ENCODE measurements at places on chromosomes 4 and X.

DNA sequence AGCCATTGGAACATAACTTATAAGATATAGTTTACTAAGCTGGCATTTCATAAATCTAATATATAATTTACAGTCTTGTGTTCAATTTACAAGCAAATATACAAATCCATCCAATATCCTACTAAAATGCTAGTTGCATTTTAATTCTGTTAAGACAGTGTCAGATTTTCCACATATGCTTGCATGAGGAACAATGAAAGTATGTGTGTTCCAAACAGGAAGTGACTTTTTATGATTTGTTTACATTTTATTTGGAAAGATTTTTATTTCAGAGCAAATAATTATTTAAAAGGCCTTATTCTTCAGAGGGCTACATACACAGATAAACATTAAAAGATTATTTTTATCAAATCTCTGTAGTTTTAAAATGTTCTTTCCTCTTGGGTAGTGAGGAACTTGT is 130.1 kb downstream of the KLHL34 start:
- DNase-seq, result no peak

DNA sequence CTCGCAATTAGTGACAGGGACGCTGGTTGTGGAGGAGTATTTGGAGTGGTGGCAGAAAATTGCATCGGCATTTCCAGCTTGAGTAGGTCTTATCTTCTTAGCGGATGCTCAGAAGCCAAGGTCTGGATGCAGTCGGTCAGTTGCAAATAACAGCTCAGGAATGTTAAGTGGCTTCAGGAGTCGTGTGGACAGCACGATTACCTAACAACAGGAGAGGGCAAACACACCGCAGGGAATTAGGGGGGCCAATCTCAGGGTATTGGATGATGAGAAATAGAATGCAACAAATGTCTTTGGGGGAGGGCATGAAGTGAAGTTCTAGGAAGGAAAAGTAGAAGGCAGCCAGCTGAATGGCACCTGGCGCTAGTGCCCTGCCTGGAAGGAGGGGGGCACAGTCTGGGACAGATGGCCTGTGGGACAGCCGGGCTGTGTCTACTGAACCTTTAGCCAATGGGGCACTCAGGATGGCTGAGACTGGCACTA is 11.8 kb downstream of the RASL11B start:
- no peak for DNase-seq

GRCh38 chrX:78548012-78548411 is 111.1 kb downstream of the RTL3 start:
- no peak for DNase-seq

DNA sequence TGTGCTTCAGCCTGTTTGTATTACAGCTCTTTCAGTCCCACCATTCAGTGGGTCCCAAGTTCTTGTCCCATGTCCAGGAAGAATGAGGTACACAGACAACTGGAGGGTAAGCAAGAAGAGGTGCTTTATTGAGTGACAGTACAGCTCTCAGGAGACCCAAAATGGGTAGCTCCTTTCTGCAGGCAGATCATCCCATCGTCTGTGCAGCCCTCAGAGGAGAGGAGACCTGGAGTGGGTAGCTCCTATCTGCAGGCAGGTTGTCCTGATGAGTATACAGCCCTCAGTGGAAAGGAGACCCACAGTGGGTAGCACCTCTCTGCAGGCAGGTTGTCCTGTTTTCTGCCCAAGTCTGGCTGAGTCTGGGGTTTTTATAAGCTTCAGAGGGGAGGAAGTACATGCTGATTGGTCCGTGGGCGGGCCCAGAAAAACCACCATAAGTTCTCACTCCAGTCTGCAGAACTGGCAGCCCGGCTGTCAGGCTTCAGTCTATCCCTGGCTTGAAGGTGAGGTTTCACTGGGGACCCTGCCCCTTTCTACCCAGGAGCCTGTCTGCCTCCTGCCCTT is 18.0 kb downstream of the GRK4 start:
- DNase-seq, result no peak

DNA sequence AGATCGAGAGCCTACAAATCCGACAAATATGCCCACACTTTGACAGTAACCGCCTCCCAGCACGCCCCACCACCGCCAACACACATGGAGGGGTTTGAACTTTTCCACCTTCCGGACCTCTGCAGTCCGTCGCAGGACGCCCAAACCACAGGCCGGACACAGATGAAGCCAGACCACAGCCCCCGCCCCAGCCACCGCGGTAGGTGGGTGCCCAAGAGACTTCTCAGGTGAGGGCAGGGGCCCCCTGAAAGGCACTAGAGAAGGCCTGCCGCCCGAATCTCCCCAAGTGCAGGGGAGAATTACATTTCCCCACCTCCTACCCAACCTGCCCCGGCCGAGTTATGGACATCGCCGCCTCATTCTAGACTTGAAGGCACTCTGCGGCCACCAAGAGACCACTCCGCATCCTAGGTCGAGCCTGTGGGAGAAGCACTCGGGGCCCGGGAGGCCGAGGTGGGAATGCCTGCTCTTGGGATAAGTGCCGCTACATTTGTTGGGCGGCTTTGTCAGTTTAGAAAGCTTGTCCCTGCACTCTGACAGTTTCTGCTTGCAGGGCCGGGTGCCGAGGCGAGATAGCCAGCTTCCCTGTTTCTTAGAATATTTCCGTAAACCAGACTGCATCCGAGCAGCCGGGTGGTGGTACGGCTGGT is 21.5 kb downstream of the HAND2 start:
- no peak for DNase-seq

- DNase-seq, result no peak
Measured at GRCh38 chrX:153885208-153885787, 675 bp downstream of the L1CAM start.

- DNase-seq, result no peak
Measured at GRCh38 chr4:860561-860960, 34.6 kb upstream of the CPLX1 start.

DNA sequence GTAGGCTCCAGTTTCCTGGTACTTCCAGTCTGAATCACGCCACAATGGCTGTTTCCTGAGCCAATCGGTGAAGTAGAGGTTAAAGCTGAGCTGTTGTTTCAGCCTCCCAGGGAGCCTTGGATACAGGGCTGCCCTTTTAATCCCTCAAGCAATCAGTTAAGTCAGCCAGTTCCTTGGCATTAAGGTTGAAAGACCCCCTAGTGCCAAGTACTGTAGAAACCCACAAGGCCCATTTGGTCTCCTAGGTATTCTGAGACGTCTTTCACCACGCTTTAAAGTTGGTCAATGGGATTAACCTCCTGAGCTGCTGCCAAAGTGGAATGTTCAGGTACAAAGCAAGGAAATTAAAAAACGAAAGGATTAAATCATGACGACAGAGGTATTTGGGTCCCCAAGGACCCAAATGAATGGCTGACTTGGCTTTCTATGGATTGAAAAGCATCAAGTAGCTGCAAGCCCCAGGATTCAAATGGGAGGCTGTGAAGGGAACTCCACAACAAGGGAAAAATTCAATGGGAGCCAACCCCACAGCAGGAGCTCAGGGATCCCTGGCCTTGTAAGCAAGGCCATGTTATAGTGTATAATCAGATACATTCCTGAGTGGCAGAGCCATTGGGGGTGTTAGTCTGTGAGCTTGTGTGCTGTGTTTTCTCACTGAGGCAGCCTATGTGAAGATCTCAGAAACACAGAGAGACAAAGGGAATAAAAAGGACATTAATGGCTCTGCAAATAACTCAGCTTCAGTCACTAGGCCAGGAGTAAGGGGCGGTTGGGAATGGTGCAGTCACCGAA is 86.0 kb downstream of the ATG4A start:
- DNase-seq, result no peak

- DNase-seq, result no peak
Measured at GRCh38 chr4:153138736-153139135, 65.5 kb upstream of the TRIM2 start.

DNA sequence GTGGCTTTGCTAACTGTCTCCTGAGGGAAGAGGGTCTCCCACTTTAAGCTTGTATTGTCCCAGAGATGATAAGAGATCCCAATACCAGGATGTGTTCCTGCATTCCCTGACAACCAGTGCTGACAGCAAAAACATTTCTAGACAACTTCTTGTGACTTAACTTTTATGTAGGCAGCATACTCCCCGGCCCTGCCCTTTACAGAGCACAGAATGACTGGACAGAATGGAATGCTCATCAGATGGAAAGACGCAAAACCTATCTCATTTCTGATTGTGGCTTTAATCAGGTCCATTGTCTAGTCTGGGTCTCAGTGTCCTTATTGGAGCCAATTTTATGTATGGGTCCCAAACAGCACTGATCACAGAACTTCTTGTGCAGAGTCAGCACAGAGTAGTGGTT is 18.2 kb upstream of the PLAC1 start:
- DNase-seq, result no peak

GRCh38 chrX:121987835-121988234 is 940.4 kb downstream of the GLUD2 start:
- DNase-seq, result no peak

DNA sequence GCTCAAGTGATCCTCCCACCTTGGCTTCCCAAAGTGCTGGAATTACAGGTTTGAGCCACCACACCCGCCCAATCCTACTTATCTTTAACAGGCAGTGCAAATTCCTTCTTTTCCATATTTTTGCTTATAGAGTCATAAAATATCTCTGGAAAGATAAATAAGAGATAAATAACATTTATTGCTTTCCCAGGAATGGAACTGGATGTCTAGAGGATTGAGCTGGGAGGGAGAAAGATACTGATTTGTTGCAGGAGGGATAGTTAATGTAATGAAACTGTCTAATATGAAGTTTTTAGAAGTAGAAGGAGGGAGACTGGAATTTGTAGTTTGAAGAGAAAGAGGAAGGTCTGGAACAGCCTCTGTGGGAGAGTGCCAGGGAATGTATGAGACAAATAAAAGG is 20.2 kb downstream of the ITGB1BP2 start:
- DNase-seq, result no peak

DNA sequence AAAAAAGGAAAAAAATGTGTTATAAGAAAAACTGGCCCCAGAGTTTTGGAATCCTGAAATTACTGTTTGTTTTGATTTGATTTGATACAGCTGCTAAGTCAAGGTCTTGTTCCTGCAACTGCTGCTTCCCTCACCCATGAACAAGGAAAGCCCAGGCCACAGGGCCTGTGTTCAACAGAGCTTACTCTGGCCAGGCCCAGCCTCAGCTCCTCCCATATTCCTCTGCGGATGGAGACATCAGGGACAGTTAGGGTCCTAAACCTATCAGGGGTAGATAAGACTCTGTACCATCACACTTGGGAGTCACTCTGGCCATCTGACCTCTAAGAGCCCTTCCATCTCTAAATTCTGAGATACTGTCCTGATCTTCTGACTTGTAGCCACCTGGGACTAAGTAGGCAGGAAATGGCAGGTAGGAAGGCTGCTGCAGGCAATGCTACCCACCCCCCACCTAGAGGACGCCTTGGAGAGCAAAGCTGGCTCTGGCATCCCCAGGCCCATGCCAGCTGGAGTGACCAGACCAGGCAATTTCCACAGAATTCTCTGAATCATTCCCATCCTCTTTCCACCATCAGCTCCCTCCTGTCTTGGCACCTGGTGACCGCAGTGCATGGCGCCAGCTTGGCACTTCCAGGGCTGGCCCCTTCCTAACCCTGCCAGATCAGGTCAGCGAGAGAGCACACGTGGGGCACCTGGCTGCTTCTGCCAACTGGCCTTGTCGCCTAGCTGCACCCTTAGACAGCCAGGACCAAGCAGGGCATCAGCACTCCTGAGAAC is 58.0 kb upstream of the TMEM33 start:
- DNase-seq, result no peak

DNA sequence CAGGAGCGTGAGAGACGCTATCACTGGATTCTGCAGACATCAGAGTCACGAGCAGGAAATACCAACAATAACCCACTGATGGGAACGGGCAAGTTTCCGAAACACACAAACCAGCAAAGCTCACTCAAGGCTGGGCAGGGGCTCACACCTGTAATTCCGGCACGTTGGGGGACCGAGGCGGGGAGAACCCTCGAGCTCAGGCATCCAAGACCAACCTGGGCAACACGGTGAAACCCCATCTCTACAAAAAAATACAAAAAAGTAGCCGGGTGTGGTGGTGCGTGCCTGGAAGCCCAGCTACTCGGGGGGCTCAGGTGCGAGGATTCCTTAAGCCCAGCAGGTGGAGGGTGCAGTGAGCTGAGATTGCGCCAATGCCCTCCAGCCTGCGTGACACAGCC is 17.2 kb upstream of the GTPBP6 start:
- no peak for DNase-seq

DNA sequence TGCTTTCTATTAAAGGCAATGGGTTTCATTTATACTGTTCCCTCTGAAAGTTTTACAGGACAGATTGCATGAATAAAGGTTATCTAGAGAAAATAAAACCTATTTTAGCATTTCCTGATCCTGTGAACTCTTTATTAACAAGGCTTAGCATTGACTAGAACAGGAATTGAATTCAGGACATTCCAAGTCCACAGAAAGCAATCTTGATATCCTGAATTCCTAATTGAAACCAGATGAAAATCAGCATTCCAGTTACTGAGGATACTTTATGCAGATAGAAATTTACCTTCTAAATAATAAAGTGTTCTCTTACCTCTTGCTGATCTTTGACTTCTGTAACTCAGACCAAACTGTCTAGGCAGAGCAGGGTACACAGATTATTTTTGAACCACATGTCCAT is 151.4 kb downstream of the ZNF518B start:
- DNase-seq, result no peak

DNA sequence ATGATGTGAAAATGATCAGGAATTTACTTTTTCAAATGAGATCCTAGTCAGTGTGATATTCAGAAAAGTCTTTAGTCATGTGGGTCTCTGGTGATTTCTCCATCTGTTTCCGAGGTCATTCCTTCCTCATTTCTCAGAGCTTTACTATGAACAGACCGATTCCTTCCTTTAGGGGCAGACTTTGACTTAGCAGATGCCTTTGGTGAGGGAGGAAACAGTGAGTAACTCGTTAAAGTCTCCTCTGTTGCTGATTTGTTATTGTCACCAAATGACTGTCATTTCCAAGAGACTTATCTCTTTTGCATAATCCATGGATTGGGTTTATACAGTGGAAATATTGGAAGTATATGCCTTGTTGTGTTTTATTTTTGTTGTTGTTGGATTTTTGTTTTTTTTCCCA is 76.2 kb upstream of the CD99 start:
- DNase-seq, result no peak

GRCh38 chr4:123350726-123351125 is 45.9 kb upstream of the SPRY1 start:
- no peak for DNase-seq

GRCh38 chr4:820230-821172 is 5.4 kb downstream of the CPLX1 start:
- DNase-seq, result no peak

DNA sequence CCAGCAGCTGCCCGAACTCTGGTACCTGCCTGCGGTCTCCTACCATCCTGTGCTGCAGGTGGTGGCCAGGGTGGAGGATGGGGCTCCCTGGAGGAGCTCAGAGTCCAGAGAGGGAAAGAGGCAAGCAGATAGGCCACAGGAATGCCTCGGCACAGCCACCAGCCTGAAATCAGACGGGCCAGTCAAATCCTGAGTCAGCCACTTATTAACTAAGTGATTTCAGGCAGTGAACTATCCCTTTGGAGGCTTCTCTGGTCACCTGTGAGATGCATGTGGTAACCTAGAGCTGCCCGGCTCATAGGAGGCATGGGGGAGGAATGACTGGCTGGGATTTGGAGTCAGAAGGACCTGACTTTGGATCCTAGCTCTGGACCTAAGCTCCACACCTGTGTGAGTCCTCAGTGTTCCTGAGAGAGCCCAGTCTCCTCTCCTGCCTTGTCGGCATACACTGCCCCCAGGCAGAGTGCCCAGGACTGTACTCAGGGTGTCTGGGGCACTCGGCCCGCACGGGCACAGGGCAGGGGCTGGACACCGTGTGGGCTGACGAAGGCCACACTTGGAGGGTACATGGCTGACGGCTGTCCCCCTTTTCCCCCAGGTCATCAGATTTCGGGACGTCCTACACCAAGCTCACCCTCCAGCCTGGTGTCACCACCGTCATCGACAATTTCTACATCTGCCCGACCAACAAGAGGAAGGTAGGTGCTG is 96.4 kb upstream of the PSAPL1 start:
- no peak for DNase-seq

Measured in activated CD4-positive, alpha-beta T cell treated with anti-CD3 and anti-CD28 coated beads, Interleukin-2, amount 50 U/mL, for 4 hours (primary cell).